Right lobe of liver (tissue), 6 donors: ENCODE measurements at places on chromosomes 7 and 10.
A peak's percentile ranks its signal among the peaks of the same experiment; 100 is the strongest.

DNA sequence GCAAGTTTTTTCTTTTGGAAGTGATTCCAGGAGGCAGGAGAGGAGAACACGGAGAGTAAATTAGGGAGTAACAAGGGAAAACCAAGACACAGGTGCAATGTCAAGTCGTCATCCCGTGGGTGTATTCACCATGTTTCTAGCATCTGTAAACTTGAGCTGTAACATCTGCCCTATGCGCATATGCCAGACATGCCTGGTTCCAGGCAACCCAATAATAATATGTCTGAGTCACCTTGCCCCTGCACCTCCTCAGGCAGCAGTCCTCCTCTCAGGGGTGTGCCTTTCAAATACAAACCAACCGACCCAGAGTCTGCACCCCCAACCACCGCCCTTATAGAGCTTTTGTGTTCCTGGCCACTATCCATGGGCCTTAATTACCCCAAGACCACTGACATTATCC, 107.0 kb upstream of the PDE1C start:
- no peak for DNase-seq

DNA sequence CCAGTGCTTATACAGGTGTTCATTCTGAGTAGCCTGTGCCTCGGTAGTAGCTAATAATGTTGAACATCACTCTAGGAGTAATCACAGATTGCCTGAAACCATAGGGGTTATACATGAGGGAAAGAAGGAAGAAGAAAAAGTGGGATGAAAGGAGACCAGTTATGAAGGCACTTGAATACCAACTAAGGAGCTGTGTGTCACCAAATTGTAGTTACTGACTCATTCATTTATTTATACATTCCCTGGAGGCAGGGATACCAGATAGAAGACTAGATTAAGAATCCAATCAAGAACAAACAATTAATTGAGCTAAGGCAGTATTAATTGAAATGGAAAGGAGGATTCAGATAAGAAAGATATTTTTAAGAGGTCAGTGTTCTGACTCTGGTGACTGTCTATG, 129.6 kb upstream of the PRPS1L1 start:
- DNase-seq: no peak

GRCh38 chr7:155206318-155207020, 91.2 kb upstream of the INSIG1 start:
- peak; percentile 73 for DNase-seq

- no peak for DNase-seq
Measured at GRCh38 chr10:24209432-24209771, 464 bp downstream of the KIAA1217 start.
